Naive thymus-derived CD4-positive, alpha-beta T cell (primary cell): ENCODE measurements at places on chromosomes 5 and 9. TPM values are rescaled to one million over a fixed set of nuclear protein-coding genes. Genes with fewer than 3 reads are reported as not detected.

DNA sequence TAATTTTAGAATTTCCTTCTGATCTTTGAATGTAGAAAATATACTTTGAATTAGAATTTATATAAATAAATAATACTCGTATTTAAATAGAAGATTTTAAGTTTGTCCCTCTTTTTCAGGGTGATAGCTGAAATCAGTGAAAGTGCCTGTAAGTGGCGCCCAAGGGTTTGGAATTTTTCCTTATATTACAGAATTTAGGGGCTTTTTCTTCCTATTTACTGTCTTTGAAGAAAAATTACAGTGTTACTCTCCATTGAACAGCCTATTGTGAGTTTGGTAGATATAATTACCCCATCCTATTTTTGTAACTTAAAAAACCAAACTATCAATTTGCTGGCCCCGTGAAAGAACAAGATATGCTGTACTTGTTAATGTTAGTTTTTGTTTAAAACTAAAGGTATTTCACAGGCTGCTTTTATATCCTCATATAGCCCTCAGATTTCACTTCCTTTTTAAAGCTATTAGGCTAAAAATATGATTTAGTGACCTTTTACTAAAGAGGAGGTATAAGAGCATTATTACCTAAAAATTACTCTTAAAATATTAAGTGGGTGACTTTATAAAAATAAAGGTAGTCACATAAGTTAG, 3.2 kb downstream of the MAP3K1 start:
- DNase-seq, result no peak

GRCh38 chr9:108775901-108776306, 79.9 kb downstream of the ACTL7B start:
- no peak for DNase-seq

NR5A1 gene
- not detected for polyA plus RNA-seq

OLFM1 gene
- not detected for polyA plus RNA-seq

DNA sequence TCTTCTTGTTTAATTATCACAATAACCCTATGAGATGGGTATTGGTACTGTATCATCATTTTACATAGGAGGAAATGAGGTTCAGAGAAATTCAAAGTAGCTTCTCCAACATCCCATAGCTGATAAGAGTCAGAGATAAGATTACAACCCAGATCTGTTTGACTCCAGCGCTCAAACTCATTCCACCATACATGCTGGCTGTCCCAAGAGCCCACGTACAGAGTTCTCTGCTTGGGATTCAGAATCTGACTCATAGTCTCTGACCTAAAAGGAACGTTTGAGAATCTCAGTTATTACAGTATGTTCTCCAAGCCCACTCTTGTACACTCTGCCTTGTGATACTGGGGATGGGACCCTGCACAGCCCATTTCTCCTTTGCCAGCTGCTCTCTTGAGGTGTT, 90.2 kb downstream of the TMEM215 start:
- no peak for DNase-seq

DNA sequence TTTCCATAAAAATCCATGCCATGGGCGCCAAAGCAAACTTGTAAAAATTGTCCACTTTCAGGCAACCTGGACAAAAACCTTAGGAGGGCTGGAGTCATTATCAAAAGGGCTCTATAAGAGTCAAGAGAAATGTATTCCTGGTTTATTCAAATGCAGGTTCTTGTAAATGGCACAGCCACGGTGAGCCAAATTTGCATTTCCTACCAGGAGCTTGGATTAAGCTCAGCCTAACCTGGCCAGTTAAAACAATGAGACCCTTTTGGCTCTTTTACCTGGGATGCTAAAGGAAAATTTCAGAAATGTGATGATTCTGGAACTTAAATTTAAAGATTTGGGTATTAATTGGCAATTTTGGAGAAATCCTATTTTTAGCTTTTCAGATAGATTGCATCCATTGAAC, 8.9 kb upstream of the ZNF474 start:
- no peak for DNase-seq

ACTBL2 gene
- polyA plus RNA-seq, result not detected

DNA sequence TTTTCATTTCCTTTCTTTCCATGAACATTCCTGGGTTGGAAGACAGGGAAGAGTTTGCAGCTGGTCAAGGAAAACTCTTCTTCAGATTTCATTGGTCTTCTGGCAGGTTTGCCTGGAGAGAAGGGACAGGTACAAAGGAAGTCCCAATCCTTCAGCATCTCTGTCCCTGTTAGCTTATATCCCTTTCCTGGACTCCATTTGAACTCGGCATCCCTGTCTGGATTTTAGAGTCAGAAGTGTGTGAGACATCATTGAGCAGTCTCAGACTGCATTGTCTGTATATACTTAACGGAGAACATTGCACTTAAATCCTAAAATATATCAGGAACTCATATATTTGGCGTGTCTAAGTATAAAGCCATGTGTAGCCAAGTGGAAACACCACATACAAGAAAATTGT, 54.9 kb downstream of the ADGRV1 start:
- DNase-seq, result no peak

DNA sequence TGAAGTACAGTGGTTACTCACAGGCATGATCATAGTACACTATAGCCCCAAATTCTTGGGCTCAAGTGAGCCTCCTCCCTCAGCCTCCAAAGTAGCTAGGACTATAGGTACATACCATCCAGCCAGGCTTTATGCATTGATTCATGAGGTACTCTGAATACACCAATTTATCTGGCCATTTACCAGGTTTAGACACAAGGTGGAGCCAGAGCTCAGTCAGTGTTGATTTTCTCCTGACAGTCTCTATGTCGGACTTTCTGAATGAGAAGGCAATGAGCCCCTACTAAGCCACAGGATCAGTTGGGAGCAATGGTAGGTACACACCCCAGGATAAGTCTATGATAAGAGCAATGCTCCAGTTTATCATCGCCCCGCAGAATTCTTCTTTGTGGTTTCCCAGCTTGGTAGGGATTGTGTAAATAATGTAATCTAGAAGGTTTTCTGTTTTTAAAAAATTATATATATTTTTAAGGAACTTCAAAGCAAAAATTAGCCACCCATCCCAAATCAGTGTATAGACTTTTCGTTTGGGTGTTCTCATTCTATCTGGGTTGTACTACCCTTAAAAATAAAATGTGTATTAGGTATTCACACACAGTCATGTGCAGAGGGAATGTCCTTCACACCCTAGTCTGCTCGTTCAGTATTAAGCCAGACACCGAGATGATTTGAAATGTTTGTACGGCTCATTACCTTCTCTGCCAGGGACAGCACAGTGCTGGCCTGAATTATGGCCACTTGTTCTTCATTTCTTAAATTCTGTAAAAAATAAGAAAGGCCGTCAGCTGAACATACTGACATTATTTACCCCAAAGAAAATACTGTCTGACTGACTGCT, 118.4 kb upstream of the DPYSL3 start:
- peak; percentile 5 for DNase-seq

- no peak for DNase-seq
Observed at GRCh38 chr5:72286798-72287197, 33.2 kb downstream of the MRPS27 start.

SAXO1 gene
- 0.45 TPM for polyA plus RNA-seq

RNF183 gene
- polyA plus RNA-seq, result not detected

LRRC19 gene
- not detected for polyA plus RNA-seq

DNA sequence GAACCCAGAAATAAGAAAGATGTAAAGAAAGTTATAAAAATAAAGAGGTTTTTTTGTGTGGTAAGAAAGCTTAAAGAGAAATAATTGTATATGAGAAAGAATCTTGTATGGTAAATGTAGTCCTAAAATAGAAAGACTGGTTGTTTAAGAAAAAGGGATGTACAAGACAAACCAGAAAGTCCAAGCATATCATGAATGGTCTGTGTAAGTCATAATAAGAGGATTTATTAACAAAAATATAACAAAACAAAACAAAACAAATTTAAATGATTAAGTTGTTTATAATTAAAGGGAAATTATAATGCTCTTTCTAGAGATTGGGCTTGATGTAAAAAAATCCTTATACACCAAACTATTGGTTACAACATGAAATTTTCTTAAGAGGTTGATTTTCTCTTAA, 590.4 kb upstream of the PTGER4 start:
- no peak for DNase-seq

- DNase-seq, result no peak
Observed at GRCh38 chr5:165457859-165458481, 1952.6 kb downstream of the MAT2B start.

DNA sequence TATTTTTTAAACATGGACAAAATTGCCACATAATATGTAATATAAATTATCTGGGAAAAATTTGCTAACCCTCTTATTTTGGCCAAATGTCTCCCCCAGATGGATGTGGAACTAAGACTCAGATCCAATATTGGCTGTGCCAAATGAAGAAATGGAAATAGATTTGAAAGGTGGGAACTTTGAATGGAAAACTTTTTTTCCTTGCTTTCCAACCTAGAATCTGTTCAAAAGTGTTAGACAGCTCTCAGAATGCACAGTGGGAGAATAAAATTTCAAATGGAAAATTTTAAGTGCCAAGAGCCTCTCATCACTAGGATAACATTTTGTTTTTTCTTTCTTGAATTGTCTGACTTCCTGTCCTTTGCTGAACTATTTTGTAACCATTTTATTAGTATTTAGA, 142.6 kb upstream of the GAS1 start:
- DNase-seq, result no peak

- no peak for DNase-seq
Observed at GRCh38 chr5:59098743-59099142, 515.9 kb downstream of the RAB3C start.

DNA sequence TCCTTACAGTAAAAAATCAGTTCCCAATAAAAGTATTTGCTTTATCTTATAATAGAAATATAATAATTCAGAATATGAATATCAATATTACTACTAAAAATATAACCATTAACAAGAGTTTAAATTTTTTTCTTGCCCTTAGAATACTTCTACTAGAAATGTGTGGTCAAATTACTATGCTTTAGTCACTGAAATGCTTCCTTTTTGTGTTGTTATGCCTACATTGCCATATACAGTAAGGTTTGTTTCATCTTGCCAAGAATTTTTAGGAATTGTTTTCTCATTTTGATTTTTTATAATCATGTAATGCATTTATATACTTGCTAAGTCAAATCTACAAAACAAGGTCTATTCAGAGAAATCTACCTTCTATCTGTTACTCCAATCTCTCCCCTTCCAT, 181.7 kb downstream of the CDK5RAP2 start:
- no peak for DNase-seq

DNA sequence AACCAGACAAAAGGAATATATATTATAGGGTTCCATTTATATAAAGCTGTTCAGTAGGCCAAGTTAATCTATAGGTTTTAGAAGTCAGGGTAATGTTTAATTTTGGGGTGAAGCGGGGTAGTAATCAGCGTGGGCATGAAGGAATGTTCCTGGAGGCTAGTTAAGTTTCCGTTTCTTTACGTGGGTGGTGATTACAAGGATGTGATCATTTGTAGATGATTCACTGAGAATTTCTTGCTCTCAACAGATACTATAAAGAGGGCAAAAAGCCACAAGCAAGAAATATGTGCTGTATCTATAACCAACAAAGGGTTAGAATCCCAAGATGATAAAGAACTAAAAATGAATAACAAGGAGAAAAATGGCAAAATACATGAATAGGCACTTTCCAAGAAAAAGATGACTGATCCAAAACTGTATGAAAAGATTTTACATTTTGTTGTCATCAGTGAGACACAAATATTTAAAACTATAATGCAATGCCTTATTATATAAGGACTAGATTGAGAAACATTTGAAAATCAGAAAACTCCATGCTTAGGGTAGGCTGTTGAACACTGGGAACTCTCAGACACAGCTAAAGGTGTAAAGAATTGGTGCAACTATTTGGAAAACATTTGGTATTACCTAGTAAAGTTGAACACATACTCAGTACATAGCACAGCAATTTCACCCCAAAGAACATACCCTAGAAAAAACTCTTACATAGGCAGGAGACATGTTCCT, 224.3 kb upstream of the S1PR3 start:
- no peak for DNase-seq

SPATA31D4 gene
- not detected for polyA plus RNA-seq

FAM200C gene
- 0.46 TPM for polyA plus RNA-seq

GRCh38 chr5:112238473-112238872, 180.6 kb downstream of the EPB41L4A start:
- no peak for DNase-seq

GRCh38 chr5:106600803-106601202, 1069.9 kb downstream of the EFNA5 start:
- no peak for DNase-seq

TYRP1 gene
- not detected for polyA plus RNA-seq

EMB gene
- polyA plus RNA-seq, result 105 TPM

ELAVL2 gene
- not detected for polyA plus RNA-seq

- DNase-seq, result peak; percentile 13
Observed at GRCh38 chr9:109012009-109012875, 1.1 kb downstream of the CTNNAL1 start.

DNA sequence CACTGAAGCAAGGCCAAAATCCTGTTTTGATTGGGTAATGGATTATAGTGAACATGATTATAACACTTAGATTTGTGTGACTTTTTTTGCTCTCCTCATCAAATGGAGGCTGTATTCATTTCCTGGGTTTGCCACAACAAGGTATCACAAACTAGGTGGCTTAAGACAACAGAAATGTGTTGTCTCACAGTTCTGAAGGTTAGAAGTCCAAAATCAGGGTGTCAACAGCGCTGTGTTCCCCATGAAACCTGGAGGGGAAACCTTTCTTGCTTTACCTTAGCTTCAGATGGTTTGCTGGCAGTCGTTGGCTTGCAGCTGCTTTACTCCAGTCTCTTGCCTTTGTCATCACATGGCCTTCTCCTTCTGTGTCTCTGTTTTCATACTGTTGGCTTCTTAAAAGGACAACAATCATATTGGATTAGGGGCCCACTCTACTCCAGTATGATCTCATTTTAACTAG, 32.4 kb downstream of the CDC42SE2 start:
- DNase-seq, result no peak

DNA sequence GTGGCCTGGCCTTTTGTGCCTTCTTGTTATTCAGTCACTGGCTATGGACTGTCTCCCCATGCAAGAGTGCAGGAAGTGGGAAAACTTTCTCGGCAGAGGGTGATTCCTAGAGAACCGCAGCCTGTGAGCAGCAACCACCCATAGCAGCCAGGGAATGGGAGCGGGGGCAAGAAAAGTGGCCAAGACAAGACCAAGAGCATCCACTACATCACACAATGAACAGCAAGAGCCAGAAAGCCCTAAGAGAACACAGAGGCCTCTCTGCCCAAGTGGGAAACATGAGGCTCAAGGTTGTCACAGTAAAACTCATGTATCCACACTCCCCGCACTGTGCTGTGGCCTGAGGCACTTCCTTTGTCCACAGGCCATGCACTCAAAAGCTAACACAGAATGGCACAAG, 129.1 kb upstream of the FSTL4 start:
- no peak for DNase-seq

DNA sequence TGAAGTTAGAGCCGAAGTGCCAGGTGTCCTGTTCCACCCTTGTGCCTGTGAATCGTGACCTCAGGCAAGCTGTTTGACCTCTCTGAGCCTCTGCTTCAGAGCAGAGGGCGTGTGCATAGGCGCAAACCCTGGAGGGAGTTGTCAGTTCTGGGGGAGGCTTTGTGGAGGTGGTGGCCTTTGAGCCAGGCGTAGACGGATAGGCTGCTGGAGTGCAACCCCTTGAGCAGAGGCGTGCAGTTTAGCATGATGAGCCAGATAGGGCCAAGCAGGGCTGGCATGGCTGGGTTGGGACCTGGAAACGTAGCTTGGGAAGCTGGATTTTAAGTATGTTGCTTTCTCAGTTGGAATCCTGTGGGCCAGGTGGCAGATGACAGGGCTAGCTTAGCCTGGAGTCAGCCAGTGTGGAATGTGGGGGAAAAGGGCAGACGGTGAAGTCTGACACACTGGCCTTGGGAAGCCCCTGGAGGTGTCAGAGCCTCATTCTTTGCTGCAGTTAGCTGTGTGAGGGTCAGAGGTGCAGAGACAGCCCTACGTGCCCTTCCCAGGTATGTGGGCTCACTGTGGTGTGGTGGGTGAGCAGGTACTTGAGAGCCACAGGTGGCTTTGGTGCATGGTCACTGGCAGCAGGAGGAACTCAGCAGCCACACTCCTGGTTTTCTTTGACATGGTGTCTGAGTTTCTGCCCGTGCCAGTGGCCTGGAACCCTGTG, 93.4 kb downstream of the DAB2IP start:
- DNase-seq, result no peak
